ENCODE measurements at places on chromosomes 3 and 15.

DNA sequence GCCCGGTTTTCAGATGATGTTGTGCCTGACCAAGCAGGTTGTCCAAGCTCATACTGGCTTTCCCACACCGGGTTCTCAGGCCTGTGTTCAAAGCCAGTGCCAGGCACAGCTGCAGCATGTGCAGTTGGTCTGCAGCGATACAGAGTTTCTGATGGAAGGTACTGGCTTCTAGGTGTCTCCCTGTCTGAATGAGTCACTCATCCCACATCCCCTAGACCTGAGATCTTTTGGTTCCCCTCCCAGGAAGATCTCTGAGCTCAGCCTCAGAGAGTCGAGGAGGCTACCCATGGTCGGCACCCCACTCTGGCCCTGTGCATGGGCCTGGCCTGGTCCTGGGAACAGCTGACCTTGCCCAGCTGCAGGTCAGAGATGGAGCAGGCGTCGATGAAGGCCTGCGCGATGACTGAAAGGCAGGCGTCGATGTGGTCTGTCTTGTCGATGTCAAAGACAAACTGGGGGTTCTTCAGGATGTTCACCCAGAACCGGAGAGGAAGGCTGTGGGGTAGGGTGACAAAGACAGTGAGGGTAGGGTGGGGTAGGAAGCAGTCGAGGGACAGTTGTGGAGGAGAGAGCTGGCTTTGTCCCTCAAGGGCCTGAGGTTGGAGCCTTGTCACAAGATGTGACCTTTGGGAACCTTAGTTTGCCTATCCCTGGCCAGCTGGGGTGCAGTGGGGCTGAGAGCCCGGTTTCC lies 15.3 kb downstream of the H1-8 start:
- no peak for DNase-seq

DNA sequence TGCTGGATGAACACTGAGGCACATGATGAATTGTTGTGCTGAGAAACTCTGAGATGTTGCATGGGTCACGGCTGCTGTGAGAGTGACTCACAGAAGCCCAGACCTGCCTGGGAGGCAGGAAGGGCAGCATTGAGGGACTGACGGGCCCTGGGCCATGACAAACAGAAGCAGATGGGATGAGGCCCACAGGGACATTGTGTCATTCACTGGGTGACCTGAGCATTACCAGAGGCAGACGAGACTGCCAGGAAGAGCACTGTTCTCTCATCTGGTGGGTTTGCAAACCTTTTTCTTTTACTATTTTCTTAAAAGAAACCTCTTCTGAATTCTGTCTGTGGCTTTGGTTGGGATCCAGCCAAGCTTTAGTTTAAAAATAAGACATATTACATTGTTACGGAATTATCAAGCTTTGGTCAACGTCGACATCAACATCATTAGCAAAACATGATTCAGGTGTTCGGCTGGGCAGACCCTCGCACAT lies 67.8 kb downstream of the BDH1 start:
- no peak for DNase-seq

DNA sequence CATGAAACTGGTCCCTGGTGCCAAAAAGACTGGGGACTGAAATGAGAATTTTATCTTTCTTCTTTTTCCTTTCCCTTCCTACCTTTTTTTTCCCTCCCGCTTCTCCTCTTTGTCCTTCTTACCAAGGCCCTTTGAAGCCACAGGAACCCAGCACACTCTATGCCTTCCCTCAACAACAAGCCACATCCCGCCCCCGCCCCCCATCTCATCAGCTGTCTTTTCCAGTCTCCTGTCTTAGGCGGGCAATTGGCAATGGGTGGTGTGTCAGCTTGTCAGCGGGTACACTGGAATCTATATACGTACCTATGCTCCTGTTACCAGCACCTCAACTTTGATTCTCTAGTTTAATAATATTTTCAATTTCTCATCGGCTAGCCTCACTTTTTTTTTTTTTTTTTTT lies 56.3 kb upstream of the CHD2 start:
- no peak for DNase-seq

- DNase-seq = no peak
Measured at GRCh38 chr3:36409862-36410261, 29.6 kb downstream of the STAC start.

GRCh38 chr15:66981771-66982170 lies 83.6 kb upstream of the SMAD3 start:
- DNase-seq = no peak

DNA sequence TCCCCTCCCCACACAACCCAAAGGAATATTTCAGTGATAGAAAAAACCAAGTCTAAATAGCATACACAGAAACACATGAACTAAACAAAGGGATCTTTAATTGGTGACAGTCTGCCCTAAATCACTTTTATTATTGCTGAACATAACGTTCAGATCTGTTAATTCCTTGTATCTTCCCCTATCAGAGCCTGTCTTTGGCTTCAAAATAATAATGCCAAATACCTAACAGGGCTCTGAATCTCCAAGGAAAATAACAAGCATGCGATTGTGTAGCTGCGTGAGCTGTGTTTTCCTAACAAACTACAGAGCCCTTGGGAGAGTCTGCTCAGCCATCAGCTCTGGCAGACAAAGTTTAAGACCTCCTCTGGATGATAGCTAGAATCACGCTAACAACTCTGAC lies 1010.1 kb downstream of the ROBO1 start:
- DNase-seq = no peak

- no peak for DNase-seq
Measured at GRCh38 chr15:87589134-87589533, 667.4 kb downstream of the NTRK3 start.

DNA sequence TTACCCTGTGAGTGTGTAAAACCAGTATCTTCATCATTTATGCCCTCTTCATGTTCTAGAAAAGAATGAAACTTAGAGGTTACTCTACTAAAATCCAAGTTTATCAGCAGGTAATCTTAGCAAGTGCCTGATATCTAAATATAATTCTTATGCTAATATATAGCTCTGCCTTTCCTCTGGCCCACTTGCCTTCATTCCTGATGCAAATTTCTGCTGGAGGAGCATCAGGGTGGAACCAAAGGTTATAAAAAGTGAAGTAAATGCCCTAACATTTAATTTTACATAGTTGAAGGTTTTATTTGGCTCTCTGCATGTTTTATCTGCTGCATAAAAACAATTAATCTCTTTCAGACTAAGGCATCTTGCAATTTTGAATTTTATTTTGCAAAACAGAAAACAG lies 936.2 kb downstream of the ROBO2 start:
- no peak for DNase-seq

Data from GM12891 (cell line).